ENCODE measurements at places on chromosomes 2 and 18.

GRCh38 chr2:57330447-57330846 is 716.2 kb upstream of the VRK2 start:
- no peak for DNase-seq

- DNase-seq = no peak
These were observed 83.8 kb downstream of the EDAR start for GRCh38 chr2:108905176-108905575.

GRCh38 chr18:23188068-23188760 is 52.9 kb downstream of the CABLES1 start:
- DNase-seq = no peak

DNA sequence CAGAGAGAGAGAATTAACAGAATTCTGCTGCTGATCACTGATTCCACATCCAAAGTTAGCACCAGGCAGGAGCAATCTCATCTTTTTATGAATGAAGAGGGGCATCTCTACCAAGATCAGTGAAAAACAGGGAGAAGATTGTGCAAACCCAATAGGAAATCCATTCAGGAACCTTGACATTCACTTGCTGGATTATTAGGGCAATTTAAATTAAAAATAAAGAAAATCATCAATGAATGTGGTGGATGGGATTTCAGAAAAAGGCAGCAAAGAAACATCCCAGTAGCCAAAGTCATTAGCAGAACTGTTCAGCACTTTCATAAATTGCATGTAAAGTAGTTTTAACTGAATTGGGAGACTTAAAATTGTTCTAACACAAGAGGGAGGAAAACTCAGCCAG is 423.2 kb downstream of the TGIF1 start:
- no peak for DNase-seq

- DNase-seq = no peak
These were observed 465.1 kb downstream of the TGIF1 start for GRCh38 chr18:3914833-3915610.

- DNase-seq = no peak
These were observed 59.6 kb downstream of the LONRF2 start for GRCh38 chr2:100262555-100263320.

DNA sequence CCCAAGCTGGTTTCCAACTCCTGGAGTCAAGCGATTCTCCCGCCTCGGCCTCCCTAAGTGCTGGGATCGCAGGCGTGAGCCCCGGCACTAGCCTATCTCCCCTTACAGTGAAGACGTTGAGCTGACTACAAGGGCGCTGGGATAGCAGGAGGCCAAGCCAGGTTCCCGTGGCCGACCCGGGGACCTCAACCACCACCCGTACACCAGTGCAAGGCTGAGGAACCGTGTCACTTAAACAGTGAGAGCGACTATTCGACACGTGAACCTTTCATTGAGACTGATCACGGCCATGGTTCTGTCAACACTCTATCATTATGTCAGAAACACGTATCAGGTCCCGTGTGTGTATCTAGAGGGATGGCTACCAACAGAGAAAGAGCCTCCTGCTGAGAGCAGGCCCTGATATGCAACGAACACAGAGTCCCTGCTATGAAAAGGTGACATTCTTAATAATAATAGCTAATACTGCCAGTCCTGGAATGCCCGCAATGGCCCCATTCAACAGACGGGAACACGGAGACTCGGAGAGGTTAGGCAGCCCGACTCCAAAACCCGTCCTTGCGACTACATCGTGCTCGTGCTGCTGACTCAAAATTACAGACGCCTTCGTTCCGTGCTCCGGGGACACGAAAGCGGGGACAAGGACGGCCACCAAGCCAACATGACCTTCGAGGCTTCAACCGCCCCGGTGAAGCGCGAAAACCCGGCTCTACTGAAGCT is 833 bp downstream of the AFG3L2 start:
- DNase-seq = no peak

DNA sequence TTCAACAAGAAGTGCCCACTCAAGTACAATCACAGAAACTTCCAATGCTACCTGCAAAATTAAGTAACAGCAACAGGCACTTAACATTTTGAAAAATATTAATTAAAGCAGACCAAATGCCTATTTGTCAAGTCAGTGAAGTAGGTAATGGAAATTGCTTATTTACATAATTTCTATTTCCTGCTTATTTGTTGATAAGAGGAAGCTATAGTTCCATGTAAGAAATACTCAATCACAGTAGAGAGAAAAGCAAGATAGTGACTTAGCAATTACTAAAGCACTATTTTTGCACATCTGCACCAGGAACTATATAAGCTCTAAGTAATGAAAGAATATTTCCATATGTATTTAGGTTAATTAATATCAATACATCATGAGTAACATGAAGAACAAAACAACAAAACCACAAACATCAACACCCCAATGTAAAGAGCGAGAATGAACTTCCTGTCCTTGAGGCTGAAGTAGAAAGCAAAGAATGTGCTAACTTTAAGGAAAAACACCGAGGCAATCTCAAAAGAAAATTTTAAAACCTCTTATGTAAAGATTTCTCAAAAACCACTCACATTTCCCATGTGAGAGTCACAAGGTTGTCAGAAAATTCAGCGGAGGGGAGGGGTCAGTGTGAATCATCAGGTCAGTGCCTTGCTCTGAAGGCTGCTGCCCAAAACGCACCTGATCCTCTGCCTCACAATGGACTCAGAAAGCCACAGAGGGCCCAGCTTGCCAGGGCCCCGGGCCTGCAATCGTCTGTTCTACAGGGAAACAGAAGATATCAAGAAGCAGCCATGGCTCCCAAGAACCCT is 12.5 kb downstream of the NPC1 start:
- DNase-seq = no peak

DNA sequence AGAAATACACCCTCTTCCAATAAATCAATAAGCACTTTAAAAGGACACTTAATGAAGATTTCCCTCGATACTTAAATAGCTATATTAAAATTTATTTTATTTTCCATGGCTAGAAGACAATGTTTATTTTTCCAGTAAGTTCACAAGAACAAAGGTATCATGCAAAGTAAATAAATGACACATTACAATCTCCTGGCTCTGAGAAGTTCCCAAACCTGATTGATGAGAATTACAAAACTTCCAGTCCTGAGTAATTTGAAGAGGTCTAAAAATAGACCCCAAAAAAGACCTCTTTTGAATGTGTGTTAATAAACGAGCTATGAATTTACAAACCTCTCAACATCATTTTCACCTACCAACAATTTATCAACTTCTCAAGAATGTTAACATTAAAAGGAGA is 1.5 kb upstream of the PEX13 start:
- DNase-seq = no peak

- DNase-seq = no peak
These were observed 26.8 kb upstream of the SP3 start for GRCh38 chr2:173991856-173992588.

DNA sequence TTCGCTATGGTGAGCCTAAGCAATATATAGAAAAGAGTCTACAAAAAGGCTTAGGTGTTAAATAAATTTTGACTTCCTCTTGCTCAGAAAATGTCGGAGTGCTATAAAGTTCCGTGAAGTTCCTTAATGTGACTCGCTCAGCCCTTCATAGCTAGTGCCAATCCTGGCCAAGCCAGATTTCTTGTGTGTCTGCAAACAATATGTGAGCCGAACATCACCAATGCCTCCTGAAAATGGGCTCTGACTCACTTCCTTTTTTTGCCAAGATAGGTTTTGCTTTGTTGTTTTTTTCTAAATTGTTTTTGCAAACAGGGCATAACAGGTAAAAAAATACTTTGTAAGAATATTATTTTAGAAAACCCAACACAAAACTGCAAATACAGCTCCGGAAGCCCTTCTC is 26.1 kb downstream of the CDC42EP3 start:
- DNase-seq = no peak

DNA sequence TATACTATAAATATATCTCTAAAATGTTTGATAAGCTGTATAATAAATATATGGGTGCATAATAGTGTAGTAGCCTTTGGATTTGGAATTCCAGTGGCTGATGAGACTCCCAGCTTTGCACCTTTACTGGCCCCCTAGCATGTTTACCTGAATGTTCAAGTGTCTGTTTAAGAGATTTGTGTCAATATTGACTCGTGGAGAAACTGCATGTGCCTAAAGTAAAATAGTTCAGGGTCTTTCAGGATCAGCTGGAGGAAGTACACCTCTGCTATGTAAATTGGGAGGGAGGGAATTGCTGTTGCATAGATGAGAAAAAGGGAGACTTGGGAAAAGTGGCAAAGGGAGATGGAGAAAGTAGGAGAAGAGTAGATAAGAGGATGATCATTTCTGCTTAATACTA is 23.9 kb downstream of the ME2 start:
- DNase-seq = no peak

DNA sequence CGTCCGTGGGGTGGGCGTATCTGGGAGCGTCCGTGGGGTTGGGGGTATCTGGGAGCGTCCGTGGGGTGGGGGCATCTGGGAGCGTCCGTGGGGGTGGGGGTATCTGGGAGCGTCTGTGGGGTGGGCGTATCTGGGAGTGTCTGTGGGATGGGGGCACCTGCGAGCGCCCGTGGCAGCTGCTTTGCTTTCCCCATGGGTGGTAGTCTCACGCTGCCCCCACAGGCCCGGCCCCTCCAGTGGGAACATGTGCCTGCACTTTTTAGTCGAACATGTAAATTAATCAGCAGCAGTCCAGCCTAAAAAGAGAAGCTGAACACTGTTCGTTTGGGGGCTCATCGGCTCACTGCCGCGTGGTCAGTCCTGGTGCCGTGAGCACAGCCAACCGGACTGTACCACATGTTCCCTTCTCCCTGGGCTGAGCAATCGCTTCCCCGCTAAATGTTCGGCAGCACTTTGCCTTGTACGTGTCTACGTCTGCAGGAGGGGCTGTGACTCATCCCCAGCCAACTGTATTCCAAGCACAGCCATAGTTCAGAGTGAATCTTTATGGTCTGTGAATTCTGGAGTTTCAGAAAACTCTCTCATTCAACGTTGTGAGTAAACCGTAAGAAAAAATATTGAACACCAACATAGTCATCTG is 271.5 kb downstream of the AGAP1 start:
- DNase-seq = no peak

- no peak for DNase-seq
These were observed 32.5 kb upstream of the CEP68 start for GRCh38 chr2:65023742-65024141.

DNA sequence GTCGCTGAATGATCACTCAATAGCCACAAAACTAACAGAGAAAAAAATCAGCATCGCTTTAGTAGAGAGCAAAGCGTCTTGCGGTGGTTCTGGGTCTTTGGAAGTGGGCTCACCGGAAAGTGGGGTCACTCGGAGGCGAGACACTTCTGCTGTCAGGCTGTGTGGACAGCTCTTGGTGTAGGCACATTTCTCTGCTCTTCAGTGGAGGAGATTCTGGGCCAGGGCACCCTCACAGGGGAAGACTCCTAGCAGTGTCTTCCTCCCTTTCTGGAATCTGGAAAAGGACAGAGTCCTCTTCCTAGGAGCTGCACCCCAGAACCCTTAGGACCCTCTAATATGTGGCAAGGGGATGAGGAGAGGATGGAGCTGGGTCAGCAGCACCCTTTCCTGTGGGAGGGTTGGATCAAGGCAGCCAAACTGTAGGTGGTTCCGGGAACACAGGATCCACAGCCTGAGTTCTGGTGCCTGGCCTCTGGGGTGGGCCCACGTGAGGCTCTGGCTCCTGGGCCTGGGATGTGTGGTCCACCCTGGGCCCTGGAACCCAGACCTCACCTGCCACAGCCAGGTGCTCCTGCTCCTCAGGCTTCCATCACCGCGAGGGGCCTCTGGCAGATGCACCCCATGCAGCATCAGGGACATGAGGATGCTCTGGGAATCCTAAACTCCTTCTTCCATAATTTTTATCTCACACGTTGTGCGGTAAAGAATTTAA is 25.1 kb downstream of the GPR35 start:
- peak; percentile 25 for DNase-seq

- DNase-seq = no peak
These were observed 41.6 kb downstream of the TOGARAM2 start for GRCh38 chr2:29022679-29023078.

DNA sequence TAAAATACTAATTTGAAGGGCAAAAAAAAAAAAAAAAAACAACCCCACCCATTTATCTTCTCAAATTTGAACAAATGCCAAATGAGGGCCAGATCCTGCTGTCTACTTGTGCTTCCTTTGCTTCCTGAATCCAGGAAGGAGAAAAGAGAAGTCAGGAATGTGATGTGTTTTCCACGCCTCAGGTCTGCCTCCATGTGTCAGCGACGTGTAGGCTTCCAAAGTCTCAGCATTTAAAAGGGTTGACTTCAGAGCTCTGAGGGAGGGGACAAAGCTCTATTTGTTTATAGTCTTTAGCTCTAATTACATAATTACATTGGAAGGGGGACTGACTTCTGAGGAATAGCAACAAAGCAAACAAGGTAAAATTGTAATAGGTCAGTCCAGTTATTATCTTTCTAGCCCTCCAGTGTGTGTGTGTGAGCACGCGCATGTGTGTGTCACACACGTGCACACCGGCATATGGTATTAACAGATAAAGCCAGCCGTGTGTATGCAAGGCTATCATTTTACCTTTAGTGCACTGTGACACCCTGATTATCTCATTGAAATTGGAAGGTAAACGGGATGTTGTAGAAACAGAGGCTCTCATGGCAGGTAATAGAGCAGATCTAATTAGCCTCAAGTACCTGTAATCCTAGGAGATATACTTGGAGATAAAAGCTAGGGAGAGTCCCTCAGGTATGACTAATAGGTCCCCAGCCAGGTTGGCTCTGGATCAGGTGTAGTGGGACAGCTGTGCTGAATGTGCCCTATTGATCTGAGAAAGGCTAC is 911.4 kb upstream of the ZEB2 start:
- no peak for DNase-seq

DNA sequence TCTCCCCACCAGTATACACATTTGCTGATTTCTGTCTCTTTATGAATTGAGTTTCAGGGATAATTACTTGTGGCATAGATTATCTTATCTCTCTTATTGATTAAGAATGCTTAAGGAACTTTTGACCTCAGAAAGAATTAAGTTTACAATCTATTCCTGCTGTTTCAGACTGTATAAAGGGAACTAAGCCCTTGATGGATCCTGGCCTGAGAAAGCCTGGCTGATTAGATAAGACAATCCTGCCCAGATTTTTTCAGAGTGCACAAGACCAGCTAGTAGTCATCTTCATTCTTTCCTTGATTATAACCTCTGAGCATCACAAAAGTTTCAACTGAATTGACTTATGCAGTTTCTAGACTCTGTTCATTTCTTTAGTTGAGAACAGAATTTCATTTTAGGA is 22.7 kb upstream of the TFPI start:
- no peak for DNase-seq

DNA sequence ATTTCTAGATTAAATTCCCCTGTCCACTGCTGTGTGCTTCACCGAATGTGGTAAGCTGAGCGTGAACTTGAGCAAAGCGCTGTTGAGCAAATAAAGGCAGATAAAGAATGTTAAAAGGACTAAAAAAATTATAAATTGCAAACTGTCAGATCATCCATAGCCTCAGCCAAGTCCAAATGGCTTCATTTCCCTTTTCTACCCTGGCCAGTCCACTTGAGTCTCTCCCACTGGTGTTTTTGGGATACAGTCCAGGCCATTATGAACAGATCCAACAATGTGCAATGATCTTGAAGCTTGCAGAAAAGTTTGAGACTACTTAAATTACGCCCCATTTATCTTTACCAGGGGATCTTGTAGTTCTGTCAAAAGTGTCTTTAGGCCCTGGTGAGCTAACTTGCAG is 254.6 kb upstream of the PIK3C3 start:
- no peak for DNase-seq

Measured in mesothelial cell of epicardium (in vitro differentiated cells).